ENCODE measurements at places on chromosomes 3 and 15. TPM values are rescaled to one million over a fixed set of nuclear protein-coding genes. Genes with fewer than 3 reads are reported as not detected.

DNA sequence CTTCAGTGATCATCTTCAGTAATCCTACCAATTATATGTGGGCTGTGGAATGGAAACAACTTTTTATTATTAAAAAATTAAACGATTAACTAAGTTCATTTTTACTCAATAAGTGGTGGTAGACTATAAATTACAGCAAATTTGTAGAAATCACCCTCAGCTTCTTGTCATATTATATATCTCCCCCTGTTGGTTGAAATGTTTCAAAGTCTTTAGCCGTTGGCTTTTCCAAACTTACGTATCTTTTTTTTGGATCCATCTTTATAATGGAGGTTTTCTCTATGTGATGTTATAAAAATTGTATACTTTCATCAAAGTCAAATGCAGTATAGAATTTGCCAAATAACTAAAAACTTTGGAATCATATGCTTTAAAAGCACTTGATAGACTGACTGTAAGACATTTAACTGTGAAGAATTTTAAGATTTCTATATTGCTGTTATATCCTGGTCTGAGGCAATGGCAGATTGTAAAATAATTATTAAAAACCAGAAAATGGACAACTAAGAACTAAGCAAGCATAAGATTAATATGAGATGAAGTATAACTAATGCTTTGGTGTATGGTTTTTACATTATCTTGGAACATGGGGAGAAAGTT lies 44.7 kb downstream of the ATP11B start:
- no peak for DNase-seq
- no peak overlapping the region for H3K4me3 ChIP-seq
- H3K27me3 ChIP-seq = no peaks in the 10 kb centered on the region
- H3K4me1 ChIP-seq = peaks cover 19% of the 10 kb centered on the region
- peaks cover 26% of the 10 kb centered on the region for H3K36me3 ChIP-seq

DNA sequence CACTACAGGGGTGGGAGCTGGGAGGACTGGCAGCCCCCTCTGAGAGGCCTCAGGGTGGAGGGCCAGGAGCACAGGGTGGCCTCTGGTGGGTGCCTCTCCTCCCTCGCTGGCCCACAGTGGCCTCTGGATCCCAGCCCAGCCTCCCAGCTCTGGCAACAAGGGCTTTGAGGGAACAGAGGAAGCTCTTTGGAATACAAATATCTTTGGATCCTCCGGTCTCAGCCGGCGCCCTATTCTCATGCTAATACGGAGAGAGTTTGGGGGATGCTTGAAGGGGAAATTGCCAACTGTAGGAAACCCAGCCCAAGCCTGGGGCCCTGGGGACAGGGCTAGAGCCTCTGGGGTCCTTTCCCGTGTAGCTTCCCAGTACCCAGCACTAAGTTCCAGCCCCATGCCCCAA lies 33.4 kb upstream of the INSYN1 start:
- H3K4me3 ChIP-seq = no peak overlapping the region
- no peak overlapping the region for H3K27ac ChIP-seq
- no peak for DNase-seq
- H3K4me1 ChIP-seq = no peaks in the 10 kb centered on the region
- peaks cover 29% of the 10 kb centered on the region for H3K27me3 ChIP-seq

DNA sequence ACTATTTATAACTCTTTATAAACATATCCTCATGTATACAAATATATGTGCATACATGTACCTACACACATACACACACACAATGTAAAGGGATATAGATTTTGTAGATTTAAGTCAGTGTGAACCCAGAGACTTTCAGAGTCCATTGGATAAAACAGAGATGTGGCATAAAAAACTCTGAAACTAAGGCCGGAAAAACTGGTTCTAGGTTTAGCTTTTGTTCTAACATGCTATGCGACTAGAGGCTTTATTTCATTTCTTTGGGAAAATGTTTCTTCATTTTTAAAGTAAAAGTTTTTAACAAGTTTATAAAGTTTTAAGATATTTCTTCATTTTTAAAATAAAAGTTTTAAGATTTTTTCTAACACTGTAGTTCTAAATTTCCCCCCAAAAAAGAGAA lies 36.7 kb downstream of the ZPLD1 start:
- H3K4me1 ChIP-seq = peaks cover 3% of the 10 kb centered on the region
- no peak for DNase-seq
- H3K27ac ChIP-seq = no peak overlapping the region
- H3K36me3 ChIP-seq = peaks cover under 1% of the 10 kb centered on the region
- H3K27me3 ChIP-seq = peaks cover 23% of the 10 kb centered on the region

DNA sequence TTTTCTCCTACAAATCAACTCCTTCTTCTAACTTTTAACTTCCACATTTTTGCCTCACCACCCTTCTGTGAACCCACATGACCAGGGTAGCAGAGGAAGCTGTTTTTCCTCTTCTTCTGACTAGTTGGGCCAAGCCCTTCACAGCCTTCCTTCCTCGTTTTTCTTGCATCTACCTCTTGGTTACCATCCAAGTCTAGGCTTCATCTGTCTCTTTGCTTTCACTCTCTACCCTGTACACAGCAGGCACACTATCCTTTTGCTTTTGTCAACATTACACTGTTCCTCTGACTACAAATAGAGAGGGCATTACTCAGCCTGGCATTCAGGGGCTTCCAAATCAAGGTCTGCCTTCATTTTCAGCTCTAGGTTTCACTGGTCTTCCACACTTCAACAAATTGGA lies 22.0 kb downstream of the SLC9A9 start:
- peaks cover 5% of the 10 kb centered on the region for H3K36me3 ChIP-seq
- H3K4me1 ChIP-seq = peaks cover 40% of the 10 kb centered on the region
- H3K27me3 ChIP-seq = no peaks in the 10 kb centered on the region
- peak overlapping the region; percentile 1 for H3K27ac ChIP-seq

DNA sequence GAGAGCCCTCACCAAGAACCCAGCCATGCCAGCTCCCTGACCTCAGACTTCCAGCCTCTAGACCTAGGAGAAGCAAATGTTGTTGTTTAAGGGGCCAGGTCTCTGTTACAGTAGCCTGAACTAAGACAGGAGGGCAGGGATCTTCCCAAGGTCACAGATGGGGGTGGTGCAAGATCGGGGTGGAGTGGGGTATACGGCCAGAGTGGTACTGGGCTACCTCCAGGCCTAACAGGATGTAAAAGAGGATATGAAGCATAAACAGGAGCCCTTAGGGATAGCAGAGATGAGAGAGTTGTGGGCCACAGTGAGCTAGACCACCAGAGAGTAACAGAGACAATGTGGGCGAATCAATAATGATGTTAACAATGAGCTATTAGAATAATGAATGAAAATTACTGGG lies 82.9 kb downstream of the TOP2B start:
- no peaks in the 10 kb centered on the region for H3K4me1 ChIP-seq
- no peaks in the 10 kb centered on the region for H3K36me3 ChIP-seq
- no peak for DNase-seq
- H3K27ac ChIP-seq = peak overlapping the region; percentile 54
- H3K27me3 ChIP-seq = peaks cover 48% of the 10 kb centered on the region

- H3K27me3 ChIP-seq = peaks cover 18% of the 10 kb centered on the region
- peaks cover 4% of the 10 kb centered on the region for H3K4me1 ChIP-seq
- no peaks in the 10 kb centered on the region for H3K36me3 ChIP-seq
- H3K27ac ChIP-seq = peak overlapping the region; percentile 21
Observed at GRCh38 chr3:124791142-124791541, 60.9 kb downstream of the UMPS start.

DNA sequence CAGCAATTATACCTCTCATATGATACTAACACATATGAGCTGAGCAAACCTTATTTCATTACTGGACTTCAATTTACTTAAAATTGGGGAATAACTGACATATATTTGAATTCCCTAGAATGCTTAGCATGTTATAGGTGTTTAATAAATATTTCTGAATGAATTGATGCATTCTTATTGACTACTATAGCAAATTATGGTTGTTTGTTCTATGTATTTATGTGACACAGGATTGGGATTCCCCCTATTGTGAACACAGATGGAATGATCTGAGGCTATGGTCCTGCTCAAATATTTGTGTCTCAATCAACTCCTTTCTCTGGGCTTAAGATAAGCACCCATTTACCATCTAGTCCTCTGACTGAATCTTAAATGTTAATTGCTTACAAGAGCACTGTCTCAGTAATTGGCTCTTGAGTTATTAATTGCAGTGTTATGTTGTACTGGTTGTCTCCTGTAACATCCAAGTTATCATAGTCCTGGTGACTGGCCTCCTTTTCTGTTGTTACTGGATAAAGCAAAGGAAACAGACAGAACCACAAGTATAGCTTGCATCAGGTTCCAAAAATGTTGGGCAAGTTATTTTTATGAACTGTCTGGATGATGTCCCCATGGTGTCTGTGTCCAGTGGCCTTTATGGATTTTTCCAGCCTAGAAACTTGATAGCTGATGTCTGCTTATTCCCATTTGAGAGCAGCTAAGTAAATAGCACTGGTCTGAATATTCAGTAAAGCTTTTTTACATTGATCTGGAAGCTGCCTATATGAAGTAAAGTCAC lies 2.3 kb upstream of the UACA start:
- H3K27me3 ChIP-seq = peaks cover 31% of the 10 kb centered on the region
- no peaks in the 10 kb centered on the region for H3K36me3 ChIP-seq
- no peak overlapping the region for H3K27ac ChIP-seq
- no peak overlapping the region for H3K4me3 ChIP-seq
- DNase-seq = no peak

GRCh38 chr15:36978126-36978525 lies 122.2 kb downstream of the MEIS2 start:
- no peak overlapping the region for H3K27ac ChIP-seq
- no peaks in the 10 kb centered on the region for H3K36me3 ChIP-seq
- no peaks in the 10 kb centered on the region for H3K27me3 ChIP-seq
- DNase-seq = no peak
- H3K4me3 ChIP-seq = no peak overlapping the region
- no peaks in the 10 kb centered on the region for H3K4me1 ChIP-seq

GRCh38 chr3:116051040-116051439 lies 394.2 kb downstream of the LSAMP start:
- H3K4me1 ChIP-seq = no peaks in the 10 kb centered on the region
- DNase-seq = no peak
- H3K36me3 ChIP-seq = no peaks in the 10 kb centered on the region

GRCh38 chr3:2597615-2598014 lies 498.9 kb downstream of the CNTN4 start:
- DNase-seq = no peak
- H3K4me1 ChIP-seq = no peaks in the 10 kb centered on the region
- no peak overlapping the region for H3K4me3 ChIP-seq
- H3K36me3 ChIP-seq = no peaks in the 10 kb centered on the region
- no peak overlapping the region for H3K27ac ChIP-seq

DNA sequence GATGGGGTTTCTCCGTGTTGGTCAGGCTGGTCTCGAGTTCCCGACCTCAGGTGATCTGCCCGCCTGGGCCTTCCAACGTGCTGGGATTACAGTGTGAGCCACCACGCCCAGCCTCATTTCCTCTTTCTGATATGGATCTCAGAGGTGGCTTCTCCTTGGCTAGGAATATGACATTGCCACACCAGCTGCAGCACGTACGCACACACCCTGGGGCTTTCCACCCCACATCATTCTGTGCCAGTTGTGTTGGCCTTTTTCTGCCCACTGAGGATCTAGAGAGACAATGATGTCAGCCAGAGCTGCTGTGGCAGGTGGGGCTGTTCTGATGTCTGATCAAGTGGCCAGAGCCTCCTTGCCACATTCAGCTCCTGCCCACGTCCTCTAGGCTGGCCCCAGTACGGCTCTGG lies 29.0 kb downstream of the TMEM45A start:
- peaks cover 5% of the 10 kb centered on the region for H3K4me1 ChIP-seq
- no peak overlapping the region for H3K4me3 ChIP-seq
- DNase-seq = no peak
- no peaks in the 10 kb centered on the region for H3K36me3 ChIP-seq

- H3K36me3 ChIP-seq = peaks cover 9% of the 10 kb centered on the region
- peaks cover 8% of the 10 kb centered on the region for H3K27me3 ChIP-seq
- no peak overlapping the region for H3K4me3 ChIP-seq
- no peak for DNase-seq
- H3K27ac ChIP-seq = peak overlapping the region; percentile 47
Observed at GRCh38 chr15:89828281-89829145, 13.9 kb upstream of the ANPEP start.

- no peak overlapping the region for H3K27ac ChIP-seq
- DNase-seq = no peak
- H3K27me3 ChIP-seq = no peaks in the 10 kb centered on the region
- H3K4me1 ChIP-seq = no peaks in the 10 kb centered on the region
- H3K36me3 ChIP-seq = no peaks in the 10 kb centered on the region
- no peak overlapping the region for H3K4me3 ChIP-seq
Observed at GRCh38 chr3:89490129-89490528, 382.7 kb downstream of the EPHA3 start.

DNA sequence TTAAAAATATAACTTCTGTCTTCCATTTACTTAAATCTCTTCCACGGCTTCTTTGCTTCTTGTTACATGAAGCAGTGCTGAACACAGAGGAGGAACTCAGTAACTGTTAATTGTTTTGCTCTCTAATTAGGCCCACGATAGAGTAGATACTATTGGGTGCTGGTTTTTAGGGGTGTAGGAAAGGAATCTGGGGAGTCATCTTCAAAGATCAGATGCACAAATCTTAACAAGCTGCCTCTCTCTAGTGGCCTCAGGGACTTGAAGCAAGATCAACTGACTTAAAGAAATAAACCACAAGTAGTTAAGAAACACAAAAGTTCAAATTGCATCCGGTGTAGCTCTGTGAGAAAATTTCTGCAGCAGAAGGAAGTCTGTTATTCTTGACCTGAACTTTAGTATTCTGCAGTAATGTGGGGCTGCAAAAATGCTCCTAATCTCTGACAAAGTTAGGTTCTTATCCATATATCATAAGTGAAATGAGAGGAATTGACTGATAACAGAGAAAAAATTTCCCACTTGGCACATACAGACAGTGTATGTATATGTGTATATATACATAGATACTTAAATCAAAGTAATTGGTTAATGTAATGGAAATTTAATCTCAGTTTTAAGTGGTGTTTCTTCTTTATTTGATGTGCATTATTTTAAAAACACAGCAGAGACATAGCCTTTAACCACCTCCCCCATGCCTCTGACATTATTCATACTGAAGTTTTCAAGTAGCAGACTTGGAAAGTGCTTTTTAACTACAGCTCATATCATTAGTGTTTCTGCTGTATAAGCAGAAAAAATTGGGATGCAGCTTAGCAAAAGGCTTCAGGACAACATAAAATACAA lies 51.8 kb downstream of the CHST2 start:
- H3K27me3 ChIP-seq = no peaks in the 10 kb centered on the region
- H3K27ac ChIP-seq = peak overlapping the region; percentile 93
- no peak for DNase-seq
- H3K36me3 ChIP-seq = peaks cover 3% of the 10 kb centered on the region
- H3K4me3 ChIP-seq = peak overlapping the region; percentile 86

DNA sequence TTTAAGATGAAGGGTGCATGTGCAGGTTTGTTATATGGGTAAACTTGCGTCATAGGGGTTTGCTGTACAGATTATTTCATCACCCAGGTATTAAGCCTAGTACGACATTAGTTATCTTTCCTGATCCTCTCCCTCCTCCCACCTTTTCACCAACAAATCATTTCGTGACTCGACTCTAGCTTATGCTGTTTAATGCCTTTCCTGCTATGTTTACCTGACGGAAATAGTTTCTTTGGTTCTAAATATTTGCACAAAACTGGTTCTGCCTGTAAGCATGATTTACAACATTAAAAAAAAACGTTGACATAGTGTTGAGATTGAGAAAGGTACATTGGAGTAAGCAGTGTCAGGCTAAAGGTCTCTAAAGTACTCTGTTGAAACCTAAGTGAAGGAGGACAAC lies 2.4 kb downstream of the GNL3 start:
- peak overlapping the region; percentile 97 for H3K27ac ChIP-seq
- H3K4me3 ChIP-seq = no peak overlapping the region
- DNase-seq = no peak
- H3K4me1 ChIP-seq = peaks cover 27% of the 10 kb centered on the region
- no peaks in the 10 kb centered on the region for H3K27me3 ChIP-seq

The EIF4G1 gene
- 226 TPM for total RNA-seq

The FRMD4B gene
- 36.6 TPM for total RNA-seq

The TFRC gene
- total RNA-seq = 218 TPM

The FILIP1L gene
- not detected for total RNA-seq

The ZNF385D gene
- total RNA-seq = 5.3 TPM
